Activated T-helper 1 cell treated with anti-CD3 and anti-CD28 coated beads, Interleukin-2, amount 50 U/mL, for 16 hours (primary cell): ENCODE measurements at places on chromosomes 4 and X.

DNA sequence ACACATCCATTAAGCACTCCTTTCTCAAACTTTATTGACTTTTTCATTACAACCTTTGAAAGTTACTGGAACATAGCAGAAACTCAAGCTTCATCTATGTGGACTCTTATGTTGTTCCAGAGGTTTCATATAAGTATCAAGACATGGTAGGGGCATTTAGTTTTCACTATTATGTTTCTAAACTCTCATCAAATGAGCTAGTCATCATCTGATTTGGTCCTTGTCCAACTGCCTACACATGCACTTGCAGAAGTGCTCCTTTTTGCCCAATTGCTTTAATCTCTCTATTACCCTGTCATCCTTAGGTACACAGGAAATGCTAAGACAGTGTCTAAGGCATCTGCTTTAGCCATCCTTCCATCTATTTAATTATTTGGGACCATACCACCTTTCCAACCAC is 42.2 kb upstream of the EPGN start:
- no peak for DNase-seq

GRCh38 chrX:97529536-97530200 is 646.0 kb downstream of the RPA4 start:
- no peak for DNase-seq

DNA sequence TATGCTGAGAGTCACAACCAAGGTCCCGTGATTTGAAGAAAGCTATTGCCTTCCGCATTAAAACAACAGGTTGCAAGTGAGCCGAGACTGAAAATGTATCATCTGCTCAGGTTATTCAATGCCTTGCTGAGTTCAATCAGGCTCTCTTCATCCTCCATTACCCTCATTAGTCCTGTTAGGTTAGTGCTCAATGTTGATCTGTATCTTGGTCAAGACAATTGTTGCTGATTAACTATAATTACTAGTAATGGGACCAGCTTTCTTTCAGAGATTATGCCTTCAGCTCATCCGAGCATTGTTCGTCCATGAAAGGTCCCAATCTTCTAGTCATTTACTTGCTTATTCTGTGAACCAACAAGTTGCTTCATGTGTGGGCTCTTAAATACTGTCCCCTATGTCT is 534.6 kb upstream of the FAM241A start:
- DNase-seq, result no peak

- DNase-seq, result no peak
Observed at GRCh38 chr4:102007959-102008425, 217.5 kb downstream of the BANK1 start.

GRCh38 chr4:60249784-60250183 is 950.3 kb upstream of the ADGRL3 start:
- DNase-seq, result no peak
